ENCODE measurements at places on chromosomes 7 and 10.

DNA sequence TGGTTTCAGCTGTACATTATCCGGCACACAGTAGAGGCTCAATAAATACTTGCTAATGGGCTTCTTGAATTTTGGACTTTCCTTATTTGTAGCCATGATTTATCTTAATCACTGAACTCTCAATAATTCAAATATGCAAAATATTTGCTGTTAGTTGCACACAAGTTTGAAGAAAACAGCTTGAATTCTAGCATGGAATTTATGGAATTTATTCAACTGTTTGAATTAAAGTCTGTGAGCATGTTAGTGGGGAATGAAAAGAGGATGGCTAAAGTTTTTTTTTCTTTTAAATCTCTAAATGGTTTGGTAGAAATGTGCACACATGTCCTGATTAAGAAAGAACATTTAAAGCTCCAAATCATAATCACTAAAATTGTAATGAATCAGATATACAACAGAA lies 42.5 kb downstream of the SIRT1 start:
- no peak for DNase-seq

GRCh38 chr7:31494421-31494820 lies 19.5 kb upstream of the ITPRID1 start:
- no peak for DNase-seq

- no peak for DNase-seq
These were observed 30.8 kb upstream of the VSIR start for GRCh38 chr10:71804077-71804476.

DNA sequence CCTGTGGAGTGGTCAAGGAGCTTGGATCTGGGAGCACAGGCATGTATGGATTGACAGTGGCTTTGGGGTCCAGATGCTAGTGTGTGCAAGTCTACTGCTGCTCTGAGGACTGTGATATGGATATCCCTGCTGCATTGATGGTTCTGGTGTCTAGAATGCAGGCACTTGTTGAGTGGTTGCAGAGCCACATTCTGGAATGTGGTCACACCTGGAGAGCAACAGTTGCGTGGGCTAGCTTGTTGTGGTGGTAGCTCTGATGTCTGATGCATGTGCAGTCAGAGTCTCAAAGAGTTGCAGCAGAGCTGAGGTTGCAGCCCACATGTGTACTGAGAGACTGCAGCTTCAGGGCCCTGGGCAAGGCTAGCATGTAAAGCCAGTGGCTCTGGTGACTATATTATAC lies 43.2 kb downstream of the CCDC7 start:
- no peak for DNase-seq

DNA sequence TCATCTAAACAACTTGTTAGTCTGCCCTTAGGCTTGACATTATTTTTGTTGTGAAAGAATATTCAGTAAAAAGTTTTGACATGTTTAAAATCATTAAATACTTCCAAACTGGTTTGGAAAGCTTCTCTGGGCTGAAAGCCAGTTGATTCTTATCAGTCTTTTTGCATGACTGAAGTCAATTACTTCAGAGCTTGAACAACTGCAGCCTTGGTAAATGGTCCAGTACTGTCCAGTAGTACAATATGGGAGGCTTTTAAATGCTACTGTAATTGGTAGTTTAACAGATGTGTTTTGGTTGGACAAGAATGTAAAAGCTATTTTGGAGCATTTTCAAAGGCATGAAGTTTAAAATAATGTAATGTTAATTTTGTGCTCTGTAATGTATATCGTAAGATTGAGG lies 103.4 kb downstream of the SDK1 start:
- DNase-seq, result no peak

- no peak for DNase-seq
These were observed 52.8 kb downstream of the ARHGAP22 start for GRCh38 chr10:48551861-48552591.

- DNase-seq, result no peak
These were observed 57.3 kb upstream of the APBB1IP start for GRCh38 chr10:26380815-26381214.

GRCh38 chr10:114541081-114541796 lies 116.8 kb downstream of the ABLIM1 start:
- no peak for DNase-seq

- DNase-seq, result no peak
These were observed 617.2 kb downstream of the GRM8 start for GRCh38 chr7:126635545-126635944.

GRCh38 chr7:82528577-82529310 lies 85.2 kb upstream of the CACNA2D1 start:
- no peak for DNase-seq

DNA sequence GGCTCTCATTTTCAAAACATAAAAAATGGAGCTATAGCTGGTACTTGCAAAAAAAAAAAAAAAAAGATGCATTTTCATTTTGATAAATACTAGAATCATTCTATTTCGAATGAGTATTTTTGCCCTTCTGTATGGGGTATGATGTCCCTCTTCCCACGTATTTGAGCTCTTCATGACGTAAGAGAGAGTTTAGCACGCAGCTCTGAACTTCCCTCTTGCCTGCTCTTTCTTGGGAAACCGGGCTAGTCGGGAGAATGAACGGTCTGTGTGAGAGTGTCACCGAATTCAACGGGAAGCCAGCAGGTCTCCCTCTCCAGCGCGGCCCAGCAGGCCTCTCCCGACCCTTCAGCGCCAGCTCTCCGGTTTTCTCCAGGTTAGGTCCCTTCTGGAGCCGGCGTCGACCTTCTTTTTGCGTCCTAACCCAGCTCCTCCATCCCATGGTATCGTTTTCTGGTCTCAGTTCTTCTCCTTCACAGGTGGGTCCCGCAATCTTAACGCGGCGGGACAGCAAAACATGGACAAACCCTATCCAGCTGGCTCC lies 159.2 kb upstream of the PITRM1 start:
- DNase-seq, result no peak

GRCh38 chr7:8111282-8111960 lies 142.8 kb downstream of the GLCCI1 start:
- no peak for DNase-seq

DNA sequence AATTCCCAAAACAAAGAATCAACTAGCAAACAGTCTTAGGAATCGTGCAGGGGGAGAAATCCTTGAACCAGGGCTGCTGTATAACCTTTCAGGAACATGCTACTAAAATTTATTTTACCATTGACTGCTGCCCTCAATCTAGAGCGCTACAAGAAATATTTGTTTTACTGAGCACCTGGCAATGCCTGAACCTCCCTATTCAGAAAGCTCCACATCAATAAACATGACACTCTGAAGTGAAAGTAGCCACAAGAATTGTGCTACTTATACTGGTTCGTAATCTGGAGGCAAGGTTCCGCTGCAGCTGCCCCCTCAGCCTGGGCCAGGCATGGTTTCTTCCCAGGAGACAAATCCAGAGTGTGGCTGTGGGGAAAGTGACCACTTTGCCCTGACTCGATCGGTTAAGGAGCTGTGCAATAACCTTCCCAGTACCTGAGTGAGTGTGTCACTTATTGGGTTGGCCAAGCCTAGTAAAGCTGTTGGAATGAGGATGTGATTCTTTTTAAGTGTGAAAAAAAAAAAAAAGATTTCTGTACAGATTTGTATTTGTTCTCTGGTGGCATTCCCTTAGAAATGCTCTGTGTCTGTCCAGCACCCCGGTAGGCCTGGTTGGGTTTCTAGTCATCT lies 7.7 kb downstream of the VWA2 start:
- DNase-seq, result no peak

- DNase-seq, result no peak
These were observed 207.7 kb downstream of the TPK1 start for GRCh38 chr7:144628176-144628575.

All from SHP77 treated with DMSO at 0.1 percent for 48 hours (cell line).